ENCODE measurements at places on chromosomes 2 and 18. TPM values are rescaled to one million over a fixed set of nuclear protein-coding genes. Genes with fewer than 3 reads are reported as not detected.

ERICH2 gene
- polyA plus RNA-seq: not detected

GLI2 gene
- polyA plus RNA-seq: 9.0 TPM

CCDC138 gene
- polyA plus RNA-seq: 1.8 TPM

TGFA gene
- 9.7 TPM for polyA plus RNA-seq

EPC2 gene
- 4.2 TPM for polyA plus RNA-seq

AGXT gene
- polyA plus RNA-seq: not detected

DNA sequence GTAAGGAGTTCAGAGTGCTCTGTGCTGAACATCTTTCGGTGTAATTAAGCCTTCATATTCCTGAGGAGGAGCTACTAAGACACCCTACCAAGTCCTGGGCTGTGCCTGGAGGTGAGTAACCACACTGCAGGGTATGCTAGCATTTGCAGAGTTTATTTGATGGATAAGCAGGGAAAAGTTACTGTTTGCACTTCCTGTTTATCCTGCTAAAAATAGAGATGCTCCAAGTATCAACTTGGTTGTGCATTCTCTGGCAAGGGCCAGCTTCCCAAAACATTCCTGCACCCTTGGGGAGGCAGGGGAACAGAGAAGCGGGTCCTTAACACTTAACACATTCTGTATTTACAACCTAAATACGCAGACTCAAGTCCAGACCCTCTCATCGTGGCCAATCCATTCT is 49.8 kb downstream of the PARD6G start:
- H3K36me3 ChIP-seq: no peaks in the 10 kb centered on the region
- no peak overlapping the region for H3K4me3 ChIP-seq
- H3K27ac ChIP-seq: no peak overlapping the region
- H3K27me3 ChIP-seq: no peaks in the 10 kb centered on the region
- no peak for DNase-seq

DNA sequence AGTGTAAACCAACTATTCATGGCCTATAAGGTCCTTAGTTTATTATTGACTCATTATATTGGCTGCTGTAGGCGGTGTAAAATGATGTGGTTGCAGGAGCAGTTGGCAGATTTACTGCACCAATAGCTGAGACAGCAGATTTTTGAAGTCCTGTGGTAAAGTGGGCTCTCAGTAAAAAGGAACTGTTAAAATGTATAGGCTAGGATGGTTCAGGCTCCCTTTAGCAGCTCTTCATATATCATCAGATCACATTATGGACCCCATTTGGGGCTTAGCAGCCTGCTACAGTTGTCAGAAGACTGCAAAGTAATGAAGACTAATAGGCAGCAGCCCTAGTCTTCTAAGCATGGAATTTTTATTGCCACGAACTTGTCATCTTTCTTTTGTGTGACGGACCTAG is 27.8 kb downstream of the MTX2 start:
- H3K27me3 ChIP-seq: no peaks in the 10 kb centered on the region
- H3K4me1 ChIP-seq: peaks cover 13% of the 10 kb centered on the region
- no peaks in the 10 kb centered on the region for H3K36me3 ChIP-seq

- H3K4me1 ChIP-seq: peaks cover 9% of the 10 kb centered on the region
- no peak for DNase-seq
- no peak overlapping the region for H3K27ac ChIP-seq
- H3K27me3 ChIP-seq: no peaks in the 10 kb centered on the region
These were observed 56.4 kb downstream of the ZFP36L2 start for GRCh38 chr2:43169987-43170386.

DNA sequence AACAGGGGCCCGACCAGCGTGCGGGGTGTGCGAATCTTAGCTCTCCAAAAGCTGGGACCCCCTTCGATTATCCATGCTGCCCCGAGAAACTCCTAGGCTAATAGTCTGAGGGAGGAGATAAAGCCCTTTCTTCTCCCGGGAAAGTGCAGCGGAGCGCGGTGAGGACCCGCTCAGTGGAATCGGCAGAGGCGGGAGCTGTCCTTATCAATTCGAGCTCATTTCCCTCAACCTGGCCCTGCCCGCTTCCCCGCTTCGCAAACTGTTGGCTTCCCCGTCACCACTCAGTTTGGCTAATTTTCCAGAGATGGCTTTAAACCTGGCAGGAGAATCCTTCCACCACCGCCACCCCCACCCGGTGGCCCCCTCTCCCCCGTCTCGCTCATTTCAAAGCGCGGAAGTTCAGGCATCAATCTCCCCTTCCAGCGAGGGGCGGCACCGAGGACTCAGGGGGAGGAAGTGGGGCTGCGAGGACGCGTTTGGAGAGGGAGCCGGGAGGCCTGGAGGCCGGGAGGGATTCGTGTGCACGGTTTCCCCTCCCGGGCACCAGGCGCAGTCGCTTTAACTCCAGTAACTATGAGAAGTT is 1.6 kb downstream of the KLHL14 start:
- H3K4me3 ChIP-seq: no peak overlapping the region
- H3K27me3 ChIP-seq: peaks cover 37% of the 10 kb centered on the region
- H3K27ac ChIP-seq: no peak overlapping the region

DNA sequence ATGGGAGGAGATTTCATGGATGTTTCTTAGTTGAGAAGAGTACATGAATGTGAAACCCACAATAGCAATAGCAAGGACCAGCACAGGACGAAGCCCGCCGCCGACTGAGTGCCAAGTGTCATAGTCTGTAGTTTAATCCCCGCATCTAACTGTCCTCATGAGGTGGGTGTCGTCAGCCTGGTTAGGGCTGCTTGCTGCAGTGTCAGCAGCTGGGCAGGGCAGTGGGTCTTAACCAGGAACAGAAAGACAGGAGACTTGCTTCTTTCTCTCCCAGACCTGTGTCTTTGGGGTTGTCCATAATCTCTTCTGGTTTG is 146.6 kb downstream of the VAPA start:
- H3K4me1 ChIP-seq: peaks cover 30% of the 10 kb centered on the region
- no peak overlapping the region for H3K27ac ChIP-seq
- no peaks in the 10 kb centered on the region for H3K27me3 ChIP-seq
- DNase-seq: no peak
- no peaks in the 10 kb centered on the region for H3K36me3 ChIP-seq

GRCh38 chr2:83596592-83597282 is 862.3 kb downstream of the SUCLG1 start:
- peaks cover 41% of the 10 kb centered on the region for H3K4me1 ChIP-seq
- DNase-seq: peak; percentile 20
- no peak overlapping the region for H3K4me3 ChIP-seq
- H3K27ac ChIP-seq: peak overlapping the region; percentile 4
- no peaks in the 10 kb centered on the region for H3K36me3 ChIP-seq

- peak; percentile 19 for DNase-seq
- no peaks in the 10 kb centered on the region for H3K4me1 ChIP-seq
- H3K36me3 ChIP-seq: no peaks in the 10 kb centered on the region
- no peak overlapping the region for H3K27ac ChIP-seq
- no peak overlapping the region for H3K4me3 ChIP-seq
- H3K27me3 ChIP-seq: no peaks in the 10 kb centered on the region
These were observed 148.5 kb downstream of the FMNL2 start for GRCh38 chr2:152483276-152484063.

DNA sequence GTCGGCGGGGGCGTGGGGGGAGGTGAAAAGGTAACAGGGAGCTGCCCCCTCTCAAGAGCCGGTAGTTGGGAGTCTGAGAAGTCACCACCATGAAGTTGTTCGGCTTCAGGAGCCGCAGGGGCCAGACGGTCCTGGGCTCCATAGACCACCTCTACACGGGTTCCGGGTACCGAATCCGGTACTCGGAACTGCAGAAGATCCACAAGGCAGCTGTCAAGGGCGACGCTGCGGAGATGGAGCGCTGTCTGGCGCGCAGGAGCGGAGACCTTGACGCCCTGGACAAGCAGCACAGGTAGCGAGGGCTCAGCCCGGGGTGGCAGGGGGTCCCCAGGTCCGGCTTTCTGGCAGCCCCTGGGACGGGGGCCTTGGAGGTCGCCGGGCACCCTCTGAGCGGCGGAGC is 47.1 kb upstream of the ZNF519 start:
- peak overlapping the region; percentile 81 for H3K4me3 ChIP-seq
- no peaks in the 10 kb centered on the region for H3K27me3 ChIP-seq
- H3K27ac ChIP-seq: no peak overlapping the region
- peak; percentile 2 for DNase-seq

- no peaks in the 10 kb centered on the region for H3K27me3 ChIP-seq
- H3K4me3 ChIP-seq: no peak overlapping the region
- no peak overlapping the region for H3K27ac ChIP-seq
- no peak for DNase-seq
- H3K4me1 ChIP-seq: no peaks in the 10 kb centered on the region
These were observed 86.0 kb downstream of the FAM210A start for GRCh38 chr18:13640266-13640860.

GRCh38 chr18:79848579-79849327 is 51.0 kb downstream of the KCNG2 start:
- H3K27ac ChIP-seq: no peak overlapping the region
- DNase-seq: no peak
- H3K4me1 ChIP-seq: no peaks in the 10 kb centered on the region
- no peak overlapping the region for H3K4me3 ChIP-seq
- 0 out of 2 replicates have a peak, but pooled peaks cover 8% of the 10 kb centered on the region for H3K27me3 ChIP-seq

GRCh38 chr18:13223311-13224143 is 5.0 kb downstream of the LDLRAD4 start:
- no peaks in the 10 kb centered on the region for H3K4me1 ChIP-seq
- no peak overlapping the region for H3K27ac ChIP-seq
- no peak overlapping the region for H3K4me3 ChIP-seq
- H3K36me3 ChIP-seq: no peaks in the 10 kb centered on the region
